ENCODE measurements at places on chromosomes 16 and 17. TPM values are rescaled to one million over a fixed set of nuclear protein-coding genes. Genes with fewer than 3 reads are reported as not detected.

The EFCAB13 gene
- 1.0 TPM for total RNA-seq

- DNase-seq, result peak; percentile 71
Measured at GRCh38 chr16:1048442-1049112, 24.0 kb upstream of the SSTR5 start.

The INO80E gene
- 94.0 TPM for total RNA-seq

The LRRC75A gene
- 2.4 TPM for total RNA-seq

DNA sequence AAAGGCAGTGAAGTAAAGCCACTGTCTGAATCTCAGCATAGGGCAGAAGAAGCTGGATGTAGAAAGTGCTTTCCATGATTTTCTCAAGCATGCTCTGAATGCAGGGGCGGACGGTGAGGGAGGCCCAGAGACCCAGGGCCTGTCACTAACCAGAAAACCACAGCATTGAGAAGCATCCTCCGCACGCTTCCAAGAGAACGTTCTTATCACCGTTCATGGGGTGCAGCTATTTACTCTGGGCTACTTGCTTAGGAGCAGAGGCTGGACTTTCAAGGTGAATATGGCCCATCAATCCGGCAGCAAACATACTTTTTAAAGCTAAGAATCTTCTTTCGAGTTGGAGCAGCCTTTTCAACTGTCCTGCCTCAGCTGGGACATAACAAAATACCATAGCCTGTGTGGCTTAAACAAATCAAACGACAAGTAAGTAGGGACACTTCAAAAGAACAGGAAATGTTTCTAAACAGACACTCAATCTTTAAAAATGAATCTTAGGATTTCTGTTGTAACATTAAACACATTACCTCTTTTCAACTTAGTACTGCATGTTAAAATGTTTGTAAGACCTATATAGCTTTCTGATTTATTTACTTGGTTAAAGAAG, 46.5 kb upstream of the CDRT4 start:
- no peak for DNase-seq

- DNase-seq, result no peak
Measured at GRCh38 chr17:68365469-68365868, 74.2 kb downstream of the ARSG start.

- no peak for DNase-seq
Measured at GRCh38 chr16:55502801-55503366, 6.0 kb upstream of the LPCAT2 start.

- DNase-seq, result no peak
Measured at GRCh38 chr16:72983241-72983640, 64.7 kb downstream of the ZFHX3 start.

- no peak for DNase-seq
Measured at GRCh38 chr16:24139282-24139681, 116.9 kb upstream of the CACNG3 start.

DNA sequence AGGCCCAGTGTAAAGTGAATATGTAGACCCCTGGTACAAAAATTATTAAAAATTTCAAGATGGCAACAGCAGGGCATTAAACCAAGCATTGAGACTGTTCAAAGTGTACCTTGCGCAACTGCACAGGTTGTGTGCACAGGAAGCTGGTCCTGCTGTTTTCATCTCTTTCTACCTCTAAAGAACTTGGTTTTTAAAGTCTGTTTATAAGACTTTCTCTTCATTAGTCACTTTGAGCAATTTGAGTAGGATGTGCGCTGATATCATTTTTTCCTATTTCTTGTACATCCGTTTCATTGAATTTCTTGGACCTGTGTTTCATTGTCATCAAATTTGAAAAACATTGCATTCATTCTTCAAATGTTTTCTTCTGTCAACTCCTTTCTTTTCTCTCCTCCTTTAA, 16.8 kb upstream of the PMP22 start:
- no peak for DNase-seq

GRCh38 chr17:27315796-27316465, 22.0 kb downstream of the WSB1 start:
- no peak for DNase-seq

DNA sequence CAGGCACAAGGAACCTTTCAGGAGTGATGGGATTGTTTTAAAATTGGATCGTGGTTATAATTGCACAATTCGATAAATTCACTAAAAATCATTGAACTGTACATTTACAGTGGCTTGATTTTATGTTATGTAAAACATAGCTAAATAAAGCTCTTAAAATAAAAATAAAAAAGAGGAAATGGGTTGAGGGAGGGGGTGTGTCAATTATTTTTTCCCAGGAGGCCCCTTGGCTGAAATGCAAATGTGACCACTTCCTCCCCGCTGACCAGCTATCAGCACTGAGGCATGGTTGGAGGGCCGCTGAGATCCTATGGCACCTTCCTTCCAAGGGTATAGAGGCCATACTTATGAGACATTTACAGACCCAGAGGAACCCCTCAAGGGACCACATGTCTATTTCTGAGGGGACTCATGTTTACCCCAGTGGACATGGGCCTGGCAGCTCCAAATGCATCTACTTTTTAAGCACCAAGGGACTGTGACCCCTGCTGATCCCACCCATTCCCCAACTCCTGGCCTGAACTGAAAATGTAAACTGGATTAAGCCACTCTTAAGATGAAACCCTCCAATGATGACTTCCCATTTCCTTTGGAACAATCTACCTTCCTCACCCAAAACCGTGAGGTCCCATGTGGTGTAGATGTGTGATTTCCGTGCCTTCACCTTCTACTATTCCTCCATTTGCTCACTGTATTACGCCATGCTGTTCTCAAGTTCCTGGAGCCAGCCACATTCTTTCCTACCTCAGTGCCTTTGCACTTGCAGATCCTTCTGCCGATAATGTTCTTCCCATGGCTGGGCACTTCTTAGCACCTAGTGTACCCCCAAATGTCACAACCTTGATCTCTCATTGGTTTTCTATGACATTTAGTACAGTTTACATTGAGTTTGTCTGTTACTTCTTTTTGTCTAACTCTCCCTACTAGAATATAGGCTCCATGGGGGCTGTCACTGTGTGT, 2.8 kb upstream of the IL21R start:
- DNase-seq, result peak; percentile 90

GRCh38 chr16:58536278-58536677, 21.0 kb downstream of the SETD6 start:
- no peak for DNase-seq

- DNase-seq, result no peak
Measured at GRCh38 chr16:60815865-60816264, 1220.4 kb downstream of the CDH8 start.

GRCh38 chr16:23847948-23848347, 12.2 kb downstream of the PRKCB start:
- no peak for DNase-seq

DNA sequence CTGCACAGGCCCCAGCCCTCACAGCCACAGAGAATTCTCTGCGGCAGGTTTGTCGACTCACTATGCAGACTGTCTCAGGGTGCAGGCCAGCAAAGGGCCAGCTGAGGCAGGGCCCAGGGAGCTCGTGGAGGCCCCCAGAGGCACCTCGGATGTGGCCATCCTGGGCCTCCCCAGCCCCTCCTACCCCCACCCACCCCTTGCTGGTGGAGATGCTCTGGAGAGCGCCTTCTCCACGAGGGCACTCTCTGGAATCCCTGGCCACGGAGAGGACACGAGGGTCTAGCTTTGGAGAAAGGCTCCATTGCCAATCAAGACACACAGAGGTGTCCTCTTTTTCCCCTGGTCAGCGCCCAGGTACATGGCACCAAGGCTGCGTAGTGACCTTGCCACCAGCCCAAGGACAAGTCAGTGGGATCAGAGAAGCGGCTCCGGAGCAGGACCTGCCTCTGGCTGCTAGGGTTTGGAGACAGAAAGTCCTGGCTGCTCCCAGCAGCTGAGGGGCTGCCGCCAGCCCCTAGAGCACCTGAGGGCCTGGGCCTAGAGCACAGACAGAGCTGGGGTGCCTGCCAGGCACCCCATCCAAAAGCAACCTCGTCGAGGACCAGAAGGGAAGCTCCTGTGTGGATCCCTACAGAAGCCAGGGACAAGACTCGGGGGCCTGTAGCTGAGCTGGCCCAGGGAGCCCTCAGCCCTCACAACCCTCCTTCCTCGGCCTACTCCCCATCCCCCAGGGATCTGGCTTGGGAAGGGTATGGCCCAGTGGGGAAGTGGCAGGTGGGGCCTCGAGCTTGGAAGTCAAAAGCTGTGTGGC, 18.7 kb downstream of the ARL2BP start:
- DNase-seq, result no peak

DNA sequence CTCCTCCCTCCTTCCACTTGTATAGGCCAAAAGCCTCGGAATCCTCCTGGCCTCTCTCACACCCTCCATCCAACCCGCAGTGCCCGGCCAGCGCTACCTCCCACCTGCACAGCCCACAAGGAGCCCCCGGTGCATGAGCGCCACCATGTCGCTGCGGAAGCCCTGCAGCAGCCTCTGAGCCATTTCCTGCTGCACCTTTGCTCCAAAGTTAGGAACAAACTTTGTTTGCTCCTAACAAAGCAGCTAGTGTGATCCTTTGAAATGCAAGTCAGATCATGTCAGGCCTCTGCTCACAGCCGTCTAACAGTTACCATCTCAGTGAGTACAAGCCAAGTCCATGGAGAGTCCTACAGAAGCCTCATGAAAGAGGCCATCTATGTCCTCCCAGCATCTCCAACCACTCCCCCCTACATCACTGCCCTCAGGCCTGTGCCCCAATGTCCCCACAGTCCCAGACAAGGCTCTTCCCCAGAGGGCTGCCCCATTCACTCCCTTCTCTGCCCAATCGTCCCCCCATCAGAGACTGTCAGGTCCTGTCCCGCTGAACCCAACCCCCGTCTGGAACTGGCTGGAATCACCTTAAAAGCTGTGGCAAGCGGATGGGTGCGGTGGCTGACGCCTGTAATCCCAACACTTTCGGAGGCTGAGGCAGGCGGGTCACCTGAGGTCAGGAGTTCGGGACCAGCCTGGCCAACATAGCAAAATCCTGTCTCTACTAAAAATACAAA, 7.5 kb downstream of the DCAKD start:
- no peak for DNase-seq

GRCh38 chr17:43135454-43135819, 10.3 kb upstream of the BRCA1 start:
- DNase-seq, result no peak

GRCh38 chr16:48597563-48598387, 12.2 kb downstream of the N4BP1 start:
- DNase-seq, result no peak

The SLC7A5 gene
- total RNA-seq, result 163 TPM

The TLCD3A gene
- 27.4 TPM for total RNA-seq

The UBFD1 gene
- total RNA-seq, result 43.1 TPM

The CCDC137 gene
- total RNA-seq, result 31.9 TPM

DNA sequence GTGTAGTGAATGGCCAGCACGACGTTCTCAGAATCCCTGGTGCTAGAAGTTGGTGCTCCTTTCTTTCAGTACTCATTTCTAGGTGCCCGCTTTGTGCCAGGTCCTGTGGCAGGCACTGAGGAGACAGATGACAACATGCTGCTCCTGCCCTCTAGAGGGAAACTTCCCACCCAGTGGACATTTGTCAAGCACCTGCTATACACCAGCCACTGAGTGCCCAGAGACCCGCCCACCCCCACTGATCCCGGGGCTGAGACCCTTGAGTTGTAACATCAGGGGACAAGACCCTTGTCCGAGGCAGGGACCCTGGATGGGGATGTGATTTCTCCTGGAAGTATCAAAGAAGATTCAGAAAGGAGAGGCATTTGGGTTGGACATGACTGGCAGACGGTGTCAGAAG, 25.1 kb downstream of the UNC13D start:
- no peak for DNase-seq

- no peak for DNase-seq
Measured at GRCh38 chr17:6688944-6689343, 24.2 kb downstream of the SLC13A5 start.

The TANC2 gene
- 17.7 TPM for total RNA-seq

The MYH13 gene
- total RNA-seq, result not detected

The EPX gene
- not detected for total RNA-seq

The SEPTIN12 gene
- total RNA-seq, result not detected

- no peak for DNase-seq
Measured at GRCh38 chr17:74161503-74161875, 42.0 kb upstream of the RPL38 start.

The KRT16 gene
- total RNA-seq, result not detected

- no peak for DNase-seq
Measured at GRCh38 chr17:80665792-80666191, 121.2 kb downstream of the RPTOR start.

GRCh38 chr16:52912565-52913173, 140.0 kb downstream of the CHD9NB start:
- DNase-seq, result peak; percentile 85

The NOG gene
- not detected for total RNA-seq

The GINS3 gene
- 24.2 TPM for total RNA-seq

GRCh38 chr17:12737740-12738469, 51.4 kb upstream of the ARHGAP44 start:
- no peak for DNase-seq

DNA sequence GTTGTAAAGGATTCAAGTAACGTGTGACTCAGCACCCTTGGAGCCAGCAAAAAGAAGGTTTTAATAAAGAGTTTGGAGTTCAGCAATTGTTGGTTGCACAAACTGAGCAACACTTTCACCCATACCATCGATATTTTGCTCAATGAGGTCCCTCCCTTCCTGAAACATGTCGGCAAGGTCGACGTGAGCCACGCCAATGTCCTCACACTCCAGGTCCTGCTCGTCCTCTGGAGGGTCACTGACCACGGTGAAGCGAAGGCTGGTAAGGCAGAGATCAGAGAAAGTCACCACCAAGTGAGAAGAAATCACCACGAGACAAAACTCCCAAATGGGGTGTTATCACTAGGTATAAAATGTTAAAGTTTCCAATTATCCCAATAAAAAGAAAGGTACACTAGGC, 98.3 kb downstream of the RPGRIP1L start:
- no peak for DNase-seq

- no peak for DNase-seq
Measured at GRCh38 chr16:13205352-13205751, 304.0 kb downstream of the SHISA9 start.

DNA sequence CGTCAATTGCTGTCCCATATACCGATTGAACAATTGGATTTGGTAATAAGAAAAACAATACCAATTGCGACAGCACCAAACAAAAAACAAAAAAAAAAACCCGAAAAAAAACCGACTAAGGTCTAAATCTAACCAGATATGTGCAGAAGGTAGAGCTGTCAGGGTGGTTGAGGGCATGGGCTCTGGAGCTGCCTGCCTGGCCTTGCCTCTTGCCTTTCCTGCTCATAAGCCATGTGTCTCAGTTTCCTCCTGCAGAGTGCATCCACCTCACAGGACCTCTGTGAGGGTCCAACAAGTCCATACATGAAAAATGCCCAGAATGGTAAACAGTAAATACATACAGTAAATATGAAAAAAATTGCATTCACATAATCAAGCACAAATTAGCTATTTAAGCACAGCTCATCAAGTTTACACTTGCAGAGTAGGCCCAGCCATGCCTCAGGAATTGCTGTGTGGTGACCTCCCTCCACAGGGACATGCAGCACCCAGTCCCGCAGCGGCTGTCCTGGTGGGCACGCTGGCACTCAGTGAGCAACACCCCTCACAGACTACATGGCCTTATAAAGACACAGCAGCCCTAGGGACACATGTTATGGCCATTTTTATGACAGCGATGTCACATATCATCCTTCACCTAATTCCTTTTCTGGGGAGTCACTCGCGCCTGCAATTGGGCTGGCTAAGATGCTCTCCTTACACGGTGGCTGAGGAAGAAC, 17.9 kb downstream of the TBC1D28 start:
- no peak for DNase-seq
